Stimulated activated CD4-positive, alpha-beta T cell treated with anti-CD3 and anti-CD28 coated beads, Interleukin-4, amount 100 ng/mL, for 1 hour (primary cell): ENCODE measurements at places on chromosomes 3 and 15.

GRCh38 chr15:33093222-33093621, 101.3 kb downstream of the FMN1 start:
- DNase-seq, result no peak

DNA sequence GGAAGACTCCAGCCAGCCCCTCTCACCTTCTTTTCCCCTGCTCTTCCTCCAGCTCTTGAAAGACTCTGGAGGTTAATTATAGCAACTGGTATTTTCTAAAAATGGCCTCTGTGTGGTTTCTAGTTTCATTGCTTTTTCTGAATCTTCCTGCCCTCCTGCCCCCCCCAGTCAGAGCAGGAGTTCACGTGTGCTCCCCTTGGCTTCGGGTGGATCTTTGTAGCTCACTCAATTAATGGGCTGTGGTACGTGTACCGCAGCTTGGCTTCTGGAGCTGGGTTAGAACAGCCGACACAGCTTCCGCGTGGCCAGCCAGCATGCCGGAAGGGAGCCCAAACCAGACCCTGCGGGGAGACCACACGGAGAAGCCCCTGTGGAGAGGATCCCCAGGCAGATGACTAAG, 31.5 kb downstream of the TM2D3 start:
- no peak for DNase-seq

DNA sequence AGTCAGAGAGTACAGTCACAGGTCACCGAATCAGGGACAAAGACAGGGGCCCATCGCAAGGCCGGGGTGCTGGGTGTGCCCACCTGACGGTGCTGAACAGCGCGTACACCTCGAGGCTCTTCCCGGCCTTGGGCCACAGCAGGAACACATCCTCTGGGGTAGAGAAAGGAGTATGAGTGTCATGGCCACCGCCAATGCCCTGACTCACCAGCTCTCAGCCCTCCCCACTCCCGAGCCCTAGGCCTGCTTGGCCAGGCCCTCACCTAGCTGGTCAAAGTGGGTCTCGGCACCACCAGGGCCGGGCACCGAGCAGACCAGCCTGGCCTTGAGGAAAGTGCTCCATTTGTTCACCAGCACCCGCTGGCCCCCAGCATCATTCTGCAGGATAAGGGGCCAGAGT, 4.2 kb downstream of the SEMA3G start:
- no peak for DNase-seq

GRCh38 chr15:77986891-77987764, 90.4 kb downstream of the TBC1D2B start:
- no peak for DNase-seq

GRCh38 chr3:123930445-123930844, 30.6 kb downstream of the CCDC14 start:
- no peak for DNase-seq

DNA sequence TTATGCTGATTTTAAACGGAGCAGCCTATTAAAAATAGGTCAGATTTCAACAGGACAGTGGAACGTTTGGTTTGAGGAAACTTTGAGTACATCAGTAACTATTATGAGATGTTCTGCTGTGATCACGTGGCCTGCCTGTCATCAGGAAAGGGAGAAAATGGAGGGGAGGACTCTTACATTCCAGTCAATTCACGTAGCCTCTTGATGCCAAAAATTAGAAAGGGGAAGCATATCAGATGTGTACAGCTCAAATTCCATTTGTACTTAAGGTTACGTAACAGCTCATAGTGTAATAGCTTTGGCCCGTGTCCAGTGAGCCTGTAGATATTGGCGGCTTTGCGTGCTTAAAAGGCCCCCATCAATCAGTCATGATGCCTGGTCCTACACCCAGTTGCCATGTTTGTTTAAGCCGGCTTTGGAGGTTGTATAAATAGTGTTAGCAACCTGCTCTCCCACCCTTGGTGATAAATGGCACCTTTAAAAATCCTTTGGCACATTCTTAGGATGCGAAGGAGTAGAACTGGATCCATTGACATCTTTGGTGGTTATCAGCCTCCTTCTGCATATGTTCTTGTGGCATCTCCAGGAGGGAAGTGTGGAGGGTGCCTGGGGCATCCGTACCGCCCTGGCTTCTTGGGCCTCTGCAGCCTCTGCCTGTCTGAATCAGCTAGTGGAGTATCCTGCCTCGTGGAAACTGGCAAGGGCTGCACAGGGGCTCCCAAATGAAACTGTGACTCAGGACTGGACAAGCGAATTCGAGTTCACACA, 163.9 kb downstream of the THSD4 start:
- no peak for DNase-seq

GRCh38 chr3:1766384-1766783, 332.3 kb upstream of the CNTN4 start:
- no peak for DNase-seq

DNA sequence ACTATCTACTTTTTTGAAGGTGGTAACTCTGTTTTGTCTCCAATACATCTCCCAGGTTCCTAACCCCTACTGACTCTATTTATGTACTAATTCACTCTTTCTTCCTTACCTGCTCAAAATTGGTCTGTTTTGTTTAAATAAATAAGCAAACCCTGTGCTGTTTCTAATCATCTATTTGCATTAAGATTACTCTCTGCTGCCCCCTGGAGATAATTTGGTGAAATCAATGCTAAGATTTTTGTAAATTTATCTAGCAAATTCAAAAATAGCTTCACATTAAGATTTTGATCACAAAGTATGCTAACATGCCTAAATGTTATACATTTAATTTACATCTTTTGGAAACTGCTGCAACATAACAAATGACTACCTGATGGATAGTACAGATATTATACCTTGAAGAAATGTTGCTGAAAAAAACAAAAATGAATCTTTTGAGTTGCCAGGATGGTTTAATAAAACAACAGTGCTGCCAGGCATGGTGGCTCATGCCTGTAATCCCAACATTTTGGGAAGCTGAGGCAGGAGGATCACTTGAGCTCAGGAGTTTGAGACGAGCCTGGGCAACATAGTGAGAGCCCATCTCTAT, 4.4 kb upstream of the CD200R1 start:
- no peak for DNase-seq

DNA sequence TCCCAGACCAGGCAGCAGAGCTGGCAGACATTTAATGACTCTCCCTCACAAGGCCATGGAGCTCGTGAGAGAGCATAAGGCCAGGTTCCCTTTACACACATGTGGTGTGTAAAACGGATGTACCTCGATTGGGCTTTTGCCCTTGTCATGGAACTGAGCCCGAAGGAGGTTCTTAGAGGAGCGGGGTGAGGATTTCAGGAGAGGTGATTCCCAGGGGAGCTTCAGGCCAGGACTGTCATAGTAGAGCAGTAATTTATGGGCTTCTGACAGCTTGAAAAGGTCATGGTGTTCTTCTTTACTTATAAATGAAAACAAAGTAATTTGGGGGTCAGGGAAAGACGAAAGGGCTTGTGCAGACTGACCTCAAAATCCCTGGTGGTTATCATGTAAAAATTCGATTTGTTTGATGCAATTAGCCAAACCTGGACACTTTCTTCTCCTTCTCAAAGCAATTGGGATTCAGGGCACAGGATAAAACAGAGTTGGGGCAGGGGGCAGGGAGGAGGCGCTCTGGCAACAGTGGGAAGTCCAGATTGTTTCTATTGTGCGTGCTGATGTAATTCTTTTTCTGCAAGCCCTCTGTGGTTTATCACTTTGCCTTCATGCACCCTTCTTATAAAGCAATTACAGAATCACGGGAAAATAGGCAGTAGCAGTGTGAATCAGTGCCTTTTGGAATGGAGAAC, 51.0 kb downstream of the CACNA1D start:
- DNase-seq, result no peak

- no peak for DNase-seq
These were observed 23.0 kb upstream of the BFSP2 start for GRCh38 chr3:133376810-133377209.

DNA sequence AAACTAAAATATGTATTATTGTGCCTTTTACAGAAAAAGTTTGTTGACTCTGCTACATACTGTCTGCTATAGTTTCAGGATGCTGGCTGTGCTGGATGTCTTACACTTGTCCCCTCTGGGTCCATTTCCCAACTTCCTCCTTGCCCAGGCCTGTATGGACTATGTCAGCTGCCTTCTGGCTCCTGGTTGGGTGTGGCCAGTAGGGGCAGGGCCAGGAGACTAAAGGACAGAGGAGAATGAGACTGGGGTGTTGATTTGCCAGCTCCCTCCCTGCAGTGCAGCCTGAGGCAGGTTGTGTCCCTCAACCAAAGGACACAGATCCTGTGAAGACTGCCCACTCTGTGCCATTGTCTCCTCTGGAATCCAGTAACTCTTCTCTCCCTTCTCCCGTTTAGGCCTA, 90.6 kb upstream of the UBE2E2 start:
- DNase-seq, result no peak

- DNase-seq, result no peak
These were observed 1223.2 kb downstream of the OTOL1 start for GRCh38 chr3:162719684-162720341.

GRCh38 chr3:33807191-33807590, 8.8 kb downstream of the PDCD6IP start:
- no peak for DNase-seq

DNA sequence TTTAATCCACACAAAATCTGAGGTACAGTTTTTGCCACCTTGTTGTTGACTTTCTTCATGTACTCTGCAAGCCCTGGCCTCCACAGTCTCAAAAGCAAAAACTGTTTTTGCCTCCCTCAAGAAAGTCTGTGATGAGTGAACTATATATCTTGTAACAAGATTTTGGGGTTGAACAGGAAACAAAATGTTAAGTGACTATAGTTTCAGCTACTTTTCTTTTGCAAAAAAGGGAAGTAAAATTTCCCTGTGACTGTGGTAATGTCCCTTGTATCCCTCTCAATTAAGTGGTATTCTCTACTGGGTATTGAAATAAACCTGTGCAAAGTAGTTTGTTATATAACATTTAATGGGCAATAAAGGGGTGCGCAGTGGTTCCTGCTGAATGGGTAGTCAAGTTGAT, 21.3 kb upstream of the SCAANT1 start:
- no peak for DNase-seq

DNA sequence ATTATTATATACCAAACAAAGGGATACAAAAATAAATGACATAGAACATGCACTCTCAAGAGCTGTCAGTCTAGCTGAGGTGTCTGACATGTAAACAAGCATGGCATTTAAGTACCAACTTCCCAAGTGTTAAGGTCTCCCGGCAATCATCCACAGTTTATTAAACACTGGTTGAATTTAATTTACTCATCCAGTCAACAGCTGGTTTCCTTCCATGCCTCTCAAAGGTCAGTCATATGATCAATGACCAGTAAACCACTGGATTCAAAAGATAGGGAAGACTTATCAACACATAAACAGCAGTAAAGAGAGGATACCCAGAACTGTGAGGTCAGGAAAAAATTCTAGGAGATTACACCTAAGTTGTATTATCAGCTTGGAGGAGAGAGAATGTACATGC, 80.4 kb downstream of the ADAM10 start:
- no peak for DNase-seq

GRCh38 chr3:171506743-171507319, 46.6 kb upstream of the TNIK start:
- DNase-seq, result no peak

DNA sequence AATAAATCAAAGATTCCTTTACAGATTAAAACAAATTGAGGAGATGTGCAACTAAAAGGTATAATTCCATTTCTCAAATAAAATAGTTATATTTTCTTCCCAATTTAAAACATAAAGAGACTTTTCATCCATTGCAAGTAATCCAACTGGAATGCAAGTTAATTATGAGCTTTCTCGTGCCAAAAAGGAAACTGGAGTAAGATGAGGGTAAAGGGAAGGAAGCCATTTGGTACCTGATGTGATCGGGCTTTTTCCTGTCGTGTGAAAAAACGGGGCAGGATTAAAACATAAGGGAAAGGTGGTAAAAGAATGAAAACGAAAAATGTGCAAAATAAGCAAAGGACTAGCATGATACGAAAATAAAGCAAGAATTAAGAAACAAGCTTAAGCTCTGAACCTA, 41.8 kb upstream of the XXYLT1 start:
- DNase-seq, result no peak

- peak; percentile 54 for DNase-seq
These were observed 26.5 kb downstream of the KLF13 start for GRCh38 chr15:31352911-31353811.

GRCh38 chr3:32821686-32822296, 4.0 kb downstream of the TRIM71 start:
- no peak for DNase-seq

GRCh38 chr15:69060744-69061143, 46.2 kb downstream of the NOX5 start:
- no peak for DNase-seq

GRCh38 chr3:98599647-98600411, 6.4 kb upstream of the CPOX start:
- no peak for DNase-seq

- no peak for DNase-seq
These were observed 17.8 kb downstream of the KBTBD8 start for GRCh38 chr3:67015702-67016484.

DNA sequence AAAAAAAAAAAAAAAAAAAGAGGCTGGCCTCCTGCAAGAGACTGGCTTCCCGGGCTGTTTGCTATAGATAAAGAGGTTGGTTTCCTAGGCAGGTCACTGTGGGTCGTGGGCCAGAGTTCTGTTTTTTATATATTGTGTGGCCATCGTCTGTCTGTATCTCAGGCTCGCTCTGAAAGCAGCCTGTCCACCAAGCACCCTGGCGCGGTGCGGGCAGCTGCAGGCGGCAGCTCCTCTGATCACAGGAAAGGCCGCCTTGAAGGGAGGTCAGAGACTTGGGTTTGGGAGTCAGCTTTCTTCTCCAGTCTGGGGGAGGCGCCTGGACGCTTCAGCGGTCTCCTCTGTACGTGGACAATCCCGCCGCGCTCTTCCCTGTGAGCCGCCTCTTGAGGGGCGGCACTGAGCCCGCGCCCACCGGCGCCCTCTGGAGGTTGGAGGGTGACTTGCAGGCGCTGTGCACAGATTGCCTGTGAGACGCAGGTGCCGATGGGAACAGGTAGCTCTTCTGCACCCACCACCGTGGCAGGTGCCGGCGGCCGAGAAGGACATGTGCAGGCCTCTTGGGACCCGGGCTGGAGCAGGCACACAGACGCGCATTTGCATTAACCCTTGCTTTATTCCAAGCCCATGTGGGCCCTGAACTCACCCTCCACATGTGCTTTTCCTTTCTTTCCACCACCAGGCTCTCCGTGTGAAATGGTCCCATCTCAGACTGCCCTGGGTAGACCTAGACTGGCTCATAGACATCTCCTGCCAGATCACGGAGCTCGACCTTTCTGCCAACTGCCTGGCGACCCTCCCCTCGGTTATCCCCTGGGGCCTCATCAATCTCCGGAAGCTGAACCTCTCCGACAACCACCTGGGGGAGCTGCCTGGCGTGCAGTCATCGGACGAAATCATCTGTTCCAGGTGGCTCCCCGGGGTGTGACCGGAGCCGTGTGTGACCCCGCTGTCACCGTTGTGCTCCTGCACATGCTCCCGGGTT, 89.3 kb downstream of the LRRK1 start:
- peak; percentile 89 for DNase-seq

DNA sequence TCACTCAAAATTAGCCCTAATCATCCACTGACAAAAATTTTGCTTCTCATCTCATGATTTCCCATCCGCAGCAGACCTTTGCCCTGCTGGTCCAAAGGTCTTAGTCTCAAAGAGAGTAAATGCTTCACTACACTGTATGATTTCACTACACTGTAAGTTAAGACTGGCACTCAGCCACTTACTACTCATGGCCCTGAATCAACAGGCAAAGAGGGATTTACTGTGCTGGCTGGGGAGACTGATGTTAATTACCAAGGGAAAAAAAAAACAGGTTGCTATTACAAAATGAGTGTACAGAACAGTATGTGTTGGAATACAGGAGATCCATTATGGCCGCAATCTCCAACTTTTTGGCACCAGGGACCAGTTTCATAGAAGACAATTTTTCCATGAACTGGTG, 214.8 kb downstream of the ZMAT3 start:
- DNase-seq, result no peak
